ENCODE measurements at places on chromosomes 11 and 22. TPM values are rescaled to one million over a fixed set of nuclear protein-coding genes. Genes with fewer than 3 reads are reported as not detected.

Gene TUBA8
- 0.41 TPM for total RNA-seq

Gene PDE3B
- total RNA-seq, result not detected

Gene SYT7
- total RNA-seq, result not detected

Gene GTSE1
- total RNA-seq, result 30.5 TPM

Gene DCUN1D5
- total RNA-seq, result 39.7 TPM

Gene C11orf65
- 0.69 TPM for total RNA-seq

Gene C1QTNF4
- total RNA-seq, result not detected

Gene APOBEC3F
- total RNA-seq, result 6.2 TPM

Gene TYR
- total RNA-seq, result not detected

Gene CNTF
- total RNA-seq, result 0.44 TPM

Gene OR5P2
- total RNA-seq, result not detected

Gene GGT1
- 2.2 TPM for total RNA-seq

Gene VSIG10L2
- total RNA-seq, result not detected

Gene SAA4
- not detected for total RNA-seq

Gene TRPM5
- not detected for total RNA-seq

Gene CALCA
- total RNA-seq, result not detected

Gene ACCS
- 4.9 TPM for total RNA-seq

Gene MRGPRX4
- not detected for total RNA-seq

Gene GALNT18
- 2.5 TPM for total RNA-seq

Gene ARFGAP3
- total RNA-seq, result 70.5 TPM

Gene SHANK3
- total RNA-seq, result 0.71 TPM

Gene TIGD3
- not detected for total RNA-seq

Gene DERL3
- 0.32 TPM for total RNA-seq

Gene OR2D2
- total RNA-seq, result not detected

Gene ROBO4
- 0.92 TPM for total RNA-seq

Gene PGA3
- total RNA-seq, result 0.37 TPM

Gene SCT
- total RNA-seq, result not detected

Gene PANX2
- 1.3 TPM for total RNA-seq

Gene GUCY1A2
- 0.09 TPM for total RNA-seq

Gene OR8K3
- total RNA-seq, result not detected

Gene PANX3
- not detected for total RNA-seq

Gene SLC37A2
- 1.7 TPM for total RNA-seq

Gene CCDC188
- total RNA-seq, result 0.70 TPM

All from HFFc6 (cell line).